ENCODE measurements at places on chromosomes 6 and 20. TPM values are rescaled to one million over a fixed set of nuclear protein-coding genes. Genes with fewer than 3 reads are reported as not detected.

The PMEPA1 gene
- total RNA-seq: 1.6 TPM

The MICAL1 gene
- 26.3 TPM for total RNA-seq

DNA sequence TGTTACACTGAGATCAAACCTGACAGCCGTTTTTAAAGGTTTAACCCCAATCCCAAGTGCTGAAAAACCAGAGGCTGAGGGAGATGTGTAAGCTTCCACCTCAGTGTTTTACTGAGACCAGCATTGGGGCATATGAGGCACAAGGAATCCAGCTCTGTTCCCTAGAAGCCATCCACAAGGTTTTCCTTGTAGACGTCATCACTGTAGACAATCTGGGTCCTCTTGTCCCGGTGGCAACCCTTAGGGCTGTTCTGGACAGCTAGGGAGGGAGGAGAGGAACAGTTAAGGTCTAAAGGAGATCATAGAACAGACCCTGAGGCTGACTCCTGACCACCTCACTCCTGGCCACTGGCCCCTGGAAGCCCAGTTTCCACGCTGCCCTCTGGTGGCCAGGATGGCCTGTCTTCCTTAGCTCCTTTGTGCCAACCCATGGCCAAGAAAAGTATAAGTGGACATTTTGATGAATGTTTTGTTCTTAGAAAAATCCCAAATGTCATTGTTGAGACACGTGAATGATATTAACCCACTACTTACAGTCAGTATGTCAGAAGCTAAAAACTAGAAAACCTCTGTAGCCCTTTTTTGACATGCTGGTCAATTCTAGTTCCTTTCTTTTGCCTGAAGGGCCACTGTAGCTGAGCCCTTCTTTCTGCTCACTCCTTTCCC lies 6.4 kb downstream of the CFB start:
- peaks cover 2% of the 10 kb centered on the region for H3K4me1 ChIP-seq
- H3K27me3 ChIP-seq: no peaks in the 10 kb centered on the region
- peak; percentile 69 for DNase-seq

GRCh38 chr6:125835221-125835744 lies 44.5 kb downstream of the NCOA7 start:
- H3K36me3 ChIP-seq: peaks cover 7% of the 10 kb centered on the region
- no peak overlapping the region for H3K4me3 ChIP-seq
- peaks cover 40% of the 10 kb centered on the region for H3K4me1 ChIP-seq

- peaks cover 13% of the 10 kb centered on the region for H3K27me3 ChIP-seq
- no peaks in the 10 kb centered on the region for H3K4me1 ChIP-seq
- H3K4me3 ChIP-seq: no peak overlapping the region
- no peak for DNase-seq
These were observed 43.2 kb upstream of the CTNNBL1 start for GRCh38 chr20:37650661-37651060.

The PTCRA gene
- total RNA-seq: not detected

The LCA5 gene
- total RNA-seq: 0.25 TPM

DNA sequence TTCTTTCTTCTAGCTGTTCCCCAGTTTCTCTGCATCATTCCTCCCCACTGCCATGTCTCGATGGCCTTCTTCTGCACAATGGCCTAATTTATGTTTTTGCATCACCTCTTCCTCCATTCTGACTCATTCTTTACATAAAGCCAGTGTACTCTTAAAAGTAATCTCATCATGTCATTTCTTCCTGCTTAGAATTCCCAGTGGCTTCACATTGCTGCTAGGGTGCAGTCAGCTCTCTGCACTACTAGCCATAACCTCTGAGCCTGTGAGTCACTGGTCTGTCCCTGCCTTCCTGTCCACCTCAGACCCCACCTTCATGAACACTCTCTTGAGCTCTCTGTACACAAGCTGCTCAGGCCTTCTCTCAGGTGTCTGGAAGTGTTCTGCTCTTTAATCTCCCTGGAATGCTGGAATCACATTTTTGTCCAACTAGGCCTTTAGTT lies 24.1 kb upstream of the TRIM27 start:
- H3K27me3 ChIP-seq: no peaks in the 10 kb centered on the region
- no peak overlapping the region for H3K4me3 ChIP-seq
- H3K36me3 ChIP-seq: no peaks in the 10 kb centered on the region

DNA sequence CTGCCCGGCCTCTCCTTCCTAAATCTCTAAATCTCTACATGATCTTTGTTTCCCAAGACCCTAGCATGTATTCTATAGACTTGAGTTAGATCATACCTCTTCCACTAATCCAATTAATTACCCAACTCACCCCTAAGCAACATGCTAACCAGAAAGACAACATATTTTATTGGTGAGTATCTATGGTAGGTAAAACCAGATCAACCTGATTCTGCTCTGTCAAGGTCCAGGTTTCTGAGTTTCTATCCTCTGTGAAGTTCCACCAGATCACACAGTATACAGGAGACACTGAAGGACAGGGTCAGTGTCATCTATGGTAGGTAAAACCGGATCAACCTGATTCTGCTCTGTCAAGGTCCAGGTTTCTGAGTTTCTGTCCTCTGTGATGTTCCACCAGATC lies 363.2 kb upstream of the MARCKS start:
- no peak overlapping the region for H3K4me3 ChIP-seq
- H3K36me3 ChIP-seq: no peaks in the 10 kb centered on the region
- no peak for DNase-seq
- H3K27ac ChIP-seq: no peak overlapping the region
- no peaks in the 10 kb centered on the region for H3K4me1 ChIP-seq
- no peaks in the 10 kb centered on the region for H3K27me3 ChIP-seq

The OPRM1 gene
- not detected for total RNA-seq

DNA sequence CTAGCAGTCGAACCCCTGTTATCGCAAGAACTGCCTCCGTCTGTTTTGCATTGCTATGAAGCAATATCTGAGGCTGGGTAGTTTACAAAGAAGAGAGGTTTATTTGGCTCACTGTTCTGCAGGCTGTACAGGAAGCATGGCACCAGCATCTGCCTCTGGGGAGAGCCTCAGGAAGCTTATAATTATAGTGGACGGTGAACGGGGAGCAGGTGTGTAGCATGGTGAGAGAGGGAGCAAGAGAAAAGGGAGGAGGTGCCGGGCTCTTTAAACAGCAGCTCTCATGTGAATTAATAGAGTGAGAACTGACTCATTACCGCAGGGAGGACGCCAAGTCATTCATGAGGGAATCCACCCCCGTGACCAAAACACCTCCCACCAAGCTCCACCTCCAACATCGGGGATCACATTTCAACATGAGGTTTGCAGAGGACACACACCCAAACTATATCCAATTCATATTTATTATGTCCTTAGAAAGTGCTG lies 172.6 kb upstream of the KCNG1 start:
- no peak overlapping the region for H3K4me3 ChIP-seq
- peaks cover 24% of the 10 kb centered on the region for H3K27me3 ChIP-seq
- H3K27ac ChIP-seq: no peak overlapping the region
- H3K36me3 ChIP-seq: no peaks in the 10 kb centered on the region
- H3K4me1 ChIP-seq: no peaks in the 10 kb centered on the region
- peak; percentile 20 for DNase-seq

DNA sequence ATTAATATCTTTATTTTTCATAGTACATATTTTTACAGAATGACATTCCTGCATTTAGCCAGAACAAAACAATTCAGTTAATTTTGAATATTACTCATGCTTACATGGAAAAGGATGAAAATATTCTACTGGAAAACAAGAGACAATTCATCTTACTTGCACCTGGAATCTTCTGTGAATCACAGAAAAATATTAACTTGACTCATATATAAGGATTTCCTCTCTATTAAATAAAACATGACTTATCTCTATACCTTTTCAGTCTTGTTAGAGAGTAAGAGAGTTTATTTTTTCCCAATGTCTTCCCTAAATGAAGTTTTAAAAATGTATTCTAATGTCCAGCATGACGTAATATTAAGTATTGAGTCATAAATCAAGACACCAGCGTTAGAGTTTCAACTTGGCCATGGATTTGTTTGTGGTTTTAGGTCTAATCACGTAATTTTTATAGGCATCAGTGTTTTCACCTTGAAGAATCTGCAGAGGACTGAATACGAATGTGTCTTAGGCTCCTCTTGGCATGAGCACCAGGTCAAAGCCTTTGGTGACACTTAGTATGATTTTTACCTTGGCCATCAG lies 445.1 kb upstream of the JAG1 start:
- H3K4me1 ChIP-seq: no peaks in the 10 kb centered on the region
- DNase-seq: no peak
- H3K27ac ChIP-seq: no peak overlapping the region
- no peak overlapping the region for H3K4me3 ChIP-seq

GRCh38 chr6:30394139-30394538 lies 49.2 kb downstream of the RPP21 start:
- H3K27me3 ChIP-seq: peaks cover 48% of the 10 kb centered on the region
- H3K36me3 ChIP-seq: no peaks in the 10 kb centered on the region
- H3K4me3 ChIP-seq: no peak overlapping the region
- no peak overlapping the region for H3K27ac ChIP-seq

GRCh38 chr6:33206027-33206863 lies 1.8 kb downstream of the HSD17B8 start:
- peak overlapping the region; percentile 77 for H3K4me3 ChIP-seq
- H3K4me1 ChIP-seq: peaks cover 65% of the 10 kb centered on the region
- H3K27ac ChIP-seq: peak overlapping the region; percentile 96
- peak; percentile 33 for DNase-seq
- H3K36me3 ChIP-seq: peaks cover 48% of the 10 kb centered on the region
- H3K27me3 ChIP-seq: no peaks in the 10 kb centered on the region

GRCh38 chr6:146560607-146561006 lies 17.0 kb downstream of the RAB32 start:
- no peak for DNase-seq
- H3K4me3 ChIP-seq: no peak overlapping the region
- no peaks in the 10 kb centered on the region for H3K4me1 ChIP-seq
- H3K27ac ChIP-seq: no peak overlapping the region

The PGBD1 gene
- 1.5 TPM for total RNA-seq

All from activated CD4-positive, alpha-beta T cell treated with anti-CD3 and anti-CD28 coated beads for 36 hours (primary cell).